ENCODE measurements at places on chromosomes 7 and 10. TPM values are rescaled to one million over a fixed set of nuclear protein-coding genes. Genes with fewer than 3 reads are reported as not detected.

Gene CHRM2
- 0.53 TPM for total RNA-seq

Gene TSPAN13
- 80.8 TPM for total RNA-seq

DNA sequence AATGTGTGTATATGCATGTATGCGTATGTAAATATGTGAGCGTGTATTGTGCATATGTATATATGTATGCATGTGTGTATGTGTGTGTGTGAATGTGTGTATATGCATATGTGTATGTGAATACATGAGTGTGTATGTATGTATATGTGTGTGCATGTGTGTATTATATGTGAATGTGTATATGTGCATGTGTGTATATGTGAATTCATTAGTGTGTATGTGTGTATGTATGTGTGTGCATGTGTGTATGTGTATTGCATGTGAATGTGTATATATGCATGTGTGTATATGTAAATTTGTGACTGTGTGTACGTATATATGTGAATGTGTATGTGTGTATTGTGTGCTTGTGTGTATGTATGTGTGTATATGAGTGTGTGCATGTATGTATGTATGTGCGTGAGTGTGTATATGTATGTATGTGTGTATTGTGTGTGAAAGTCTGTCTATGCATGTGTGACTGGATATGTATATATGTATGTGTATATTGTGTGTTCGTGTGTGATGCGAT lies 455.9 kb downstream of the TYW1 start:
- no peak for ATAC-seq

GRCh38 chr10:111648046-111648445 lies 535.5 kb downstream of the GPAM start:
- no peak for ATAC-seq

DNA sequence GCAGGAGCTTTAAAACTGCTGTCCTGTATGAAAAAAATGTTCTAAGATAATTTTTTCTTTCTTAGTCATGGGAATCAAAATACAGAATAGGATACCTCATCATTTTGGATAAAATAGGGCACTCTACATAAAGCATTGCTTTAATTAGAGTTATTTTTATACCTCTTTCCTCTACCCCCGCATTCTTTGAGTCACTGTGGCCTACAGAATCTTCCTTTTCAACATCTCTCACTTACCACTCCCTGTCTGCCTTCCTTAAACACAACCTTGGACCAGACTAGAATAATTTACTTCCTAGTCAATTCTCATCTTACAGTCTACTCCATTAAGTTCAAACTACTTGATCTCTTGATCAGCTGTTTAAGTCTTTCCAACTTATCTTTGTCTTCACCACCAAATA lies 462.3 kb downstream of the PHTF2 start:
- ATAC-seq, result no peak

DNA sequence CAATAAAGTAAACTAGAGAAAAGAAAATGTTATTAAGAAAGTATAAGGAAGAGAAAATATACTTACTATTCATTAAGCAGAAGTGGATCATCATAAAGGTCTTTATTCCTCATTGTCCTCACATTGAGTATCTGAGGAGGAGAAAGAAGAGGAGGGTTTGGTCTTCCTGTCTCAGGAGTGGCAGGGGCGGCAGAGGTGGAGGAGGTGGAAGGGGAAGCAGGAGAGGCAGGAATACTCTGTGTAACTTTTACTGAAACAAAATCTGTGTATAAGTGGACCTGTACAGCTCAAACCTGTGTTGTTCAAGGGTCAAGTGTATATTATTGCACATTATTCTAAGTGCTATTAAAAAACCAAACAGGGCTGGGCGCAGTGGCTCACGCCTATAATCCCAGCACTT lies 34.2 kb upstream of the EPC1 start:
- ATAC-seq, result no peak

DNA sequence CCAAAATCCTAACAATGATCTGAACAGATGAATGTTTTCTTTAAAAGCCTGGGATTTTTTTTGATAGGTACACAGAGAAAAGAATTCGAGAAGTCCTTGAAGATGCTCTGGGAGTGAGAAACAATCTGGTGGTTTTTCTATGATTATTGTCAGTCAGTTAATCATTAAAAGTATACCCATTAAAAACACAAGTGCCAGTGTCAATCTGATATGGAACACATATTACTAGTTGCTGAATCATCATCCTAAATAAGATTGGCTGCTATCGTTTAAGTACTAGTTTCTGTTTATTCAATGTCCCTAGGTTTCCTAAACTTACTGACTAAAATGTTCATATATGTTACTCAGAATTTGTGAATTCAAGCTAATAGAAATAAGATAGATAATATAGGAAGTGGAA lies 16.1 kb downstream of the COL28A1 start:
- ATAC-seq, result no peak

DNA sequence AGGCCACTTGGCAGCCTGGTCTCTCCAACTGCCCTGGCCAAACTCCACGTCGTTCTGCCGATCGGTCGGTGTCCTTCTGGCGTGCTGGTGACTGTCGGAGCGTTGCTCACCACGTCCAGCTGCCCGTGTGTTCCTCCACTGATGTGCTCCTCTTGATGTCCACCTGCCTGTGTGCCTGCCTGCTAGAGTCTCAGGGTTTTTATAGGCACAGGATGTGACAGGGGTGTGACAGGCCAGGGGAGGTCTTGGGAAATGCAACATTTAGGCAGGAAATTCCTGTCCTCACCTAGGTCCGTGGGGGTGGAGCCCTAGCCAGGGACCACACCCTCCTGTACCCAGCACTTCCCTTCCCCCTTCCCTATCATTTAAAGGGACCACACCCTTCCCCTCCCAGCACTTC lies 25.2 kb upstream of the CFAP46 start:
- no peak for ATAC-seq

GRCh38 chr7:99180067-99180650 lies 27.8 kb downstream of the KPNA7 start:
- no peak for ATAC-seq

All from motor neuron (in vitro differentiated cells).